WTC11 (cell line): ENCODE measurements at places on chromosomes 13 and 19. TPM values are rescaled to one million over a fixed set of nuclear protein-coding genes. Genes with fewer than 3 reads are reported as not detected.

ELAVL3 gene
- 1.4 to 3.0 TPM (median 1.6 TPM) in 3 replicates for total RNA-seq

DNA sequence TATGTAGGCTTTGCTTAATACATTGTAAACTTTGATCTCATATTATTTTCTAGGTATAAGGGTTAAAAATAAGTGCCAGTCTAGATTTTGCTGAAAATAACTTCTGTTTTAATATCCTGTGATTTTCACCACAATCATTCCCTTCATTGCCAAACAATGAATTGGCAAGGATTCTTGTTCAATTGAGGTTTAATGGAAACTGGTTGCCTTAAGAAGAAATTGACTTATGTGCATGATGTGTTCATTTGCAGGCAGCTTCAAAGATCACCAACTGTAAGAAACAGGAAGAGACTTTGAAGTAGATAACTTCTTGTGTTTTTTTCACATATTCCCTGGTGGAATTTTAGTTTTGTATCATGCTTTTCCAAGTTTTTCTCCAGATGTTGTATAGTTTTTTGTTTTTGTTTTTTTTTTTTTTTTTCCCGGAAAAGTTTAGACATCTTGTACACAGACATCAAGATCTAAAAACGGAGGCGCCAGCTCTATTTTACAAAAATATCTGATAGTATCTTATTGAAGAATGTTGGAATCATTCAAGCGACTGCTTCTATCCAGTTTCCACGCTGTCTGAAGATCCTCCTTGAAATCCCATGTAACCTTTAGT is 108.3 kb downstream of the POSTN start:
- no peak for DNase-seq
- H3K4me3 ChIP-seq, result no peak overlapping the region
- no peaks in the 10 kb centered on the region for H3K27me3 ChIP-seq
- H3K27ac ChIP-seq, result no peak overlapping the region
- no peaks in the 10 kb centered on the region for H3K36me3 ChIP-seq

POU4F1 gene
- total RNA-seq, result 0.11 to 0.26 TPM (median 0.14 TPM) in 3 replicates

KLHL1 gene
- not detected in 3 replicates for total RNA-seq

DNA sequence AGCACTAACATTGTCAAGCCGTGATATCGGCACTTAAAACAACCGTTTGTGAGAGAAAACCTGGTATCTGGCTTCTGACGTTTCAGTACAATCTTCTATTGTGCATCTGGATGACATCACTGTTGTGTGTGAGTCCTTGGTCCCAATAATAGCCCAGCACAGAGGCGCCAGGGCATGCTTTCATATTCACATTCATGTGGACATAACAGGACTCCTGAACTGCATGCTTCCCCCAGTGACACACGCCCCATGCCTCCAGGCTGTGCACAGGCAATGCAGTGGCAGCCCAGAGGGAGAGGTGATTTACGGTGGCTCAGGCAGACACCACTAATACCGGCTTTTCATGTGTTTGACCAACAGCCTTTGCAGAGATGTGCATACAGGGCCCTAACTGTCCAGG is 58.1 kb downstream of the MRPL57 start:
- no peak overlapping the region for H3K4me3 ChIP-seq
- H3K27ac ChIP-seq, result no peak overlapping the region
- H3K36me3 ChIP-seq, result no peaks in the 10 kb centered on the region
- H3K4me1 ChIP-seq, result 0 out of 2 replicates have a peak, but pooled peaks cover 4% of the 10 kb centered on the region
- no peaks in the 10 kb centered on the region for H3K27me3 ChIP-seq
- DNase-seq, result no peak

- H3K27me3 ChIP-seq, result no peaks in the 10 kb centered on the region
- H3K4me1 ChIP-seq, result no peaks in the 10 kb centered on the region
- no peak for DNase-seq
- H3K27ac ChIP-seq, result no peak overlapping the region
- H3K4me3 ChIP-seq, result no peak overlapping the region
- peaks cover 26% of the 10 kb centered on the region for H3K36me3 ChIP-seq
These were observed 29.0 kb downstream of the BTBD2 start for GRCh38 chr19:1986357-1987162.
